ENCODE measurements at places on chromosomes 6 and 20. TPM values are rescaled to one million over a fixed set of nuclear protein-coding genes. Genes with fewer than 3 reads are reported as not detected.

The SLCO4A1 gene
- not detected for polyA plus RNA-seq

The SPATA25 gene
- not detected for polyA plus RNA-seq

The MACROD2 gene
- not detected for polyA plus RNA-seq

DNA sequence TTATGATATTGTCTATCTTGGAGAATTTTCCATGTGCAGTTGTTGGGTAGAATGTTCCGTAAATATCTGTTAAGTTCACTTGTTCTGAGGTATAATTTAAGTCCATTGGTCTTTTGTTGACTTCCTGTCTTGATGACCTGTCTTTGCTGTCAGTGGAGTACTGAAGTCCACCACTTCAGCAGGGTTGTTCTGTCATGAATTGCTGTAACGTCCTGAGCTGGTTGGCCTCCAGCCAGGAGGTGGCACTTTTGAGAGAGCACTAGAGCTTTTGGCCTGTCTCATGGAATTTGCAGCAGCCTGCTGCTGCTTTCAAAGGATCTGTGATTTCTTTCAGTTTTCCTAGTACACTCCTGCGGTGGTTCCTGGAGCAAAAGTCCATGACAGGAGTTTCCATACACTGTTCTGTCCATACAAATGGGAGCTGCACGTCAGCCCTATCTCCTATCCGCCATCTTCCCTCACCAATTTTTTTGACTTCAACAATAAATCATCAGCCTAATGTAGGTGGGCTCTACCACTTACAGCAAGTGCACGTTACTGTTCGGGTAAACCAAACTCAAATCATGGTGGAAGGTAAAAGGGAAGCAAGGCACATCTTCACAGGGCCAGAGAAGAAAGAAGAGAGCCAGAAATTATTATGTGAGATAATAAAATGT lies 46.9 kb upstream of the TRERF1 start:
- DNase-seq: no peak
- no peak overlapping the region for H3K27ac ChIP-seq
- H3K4me1 ChIP-seq: no peaks in the 10 kb centered on the region
- H3K4me3 ChIP-seq: no peak overlapping the region

DNA sequence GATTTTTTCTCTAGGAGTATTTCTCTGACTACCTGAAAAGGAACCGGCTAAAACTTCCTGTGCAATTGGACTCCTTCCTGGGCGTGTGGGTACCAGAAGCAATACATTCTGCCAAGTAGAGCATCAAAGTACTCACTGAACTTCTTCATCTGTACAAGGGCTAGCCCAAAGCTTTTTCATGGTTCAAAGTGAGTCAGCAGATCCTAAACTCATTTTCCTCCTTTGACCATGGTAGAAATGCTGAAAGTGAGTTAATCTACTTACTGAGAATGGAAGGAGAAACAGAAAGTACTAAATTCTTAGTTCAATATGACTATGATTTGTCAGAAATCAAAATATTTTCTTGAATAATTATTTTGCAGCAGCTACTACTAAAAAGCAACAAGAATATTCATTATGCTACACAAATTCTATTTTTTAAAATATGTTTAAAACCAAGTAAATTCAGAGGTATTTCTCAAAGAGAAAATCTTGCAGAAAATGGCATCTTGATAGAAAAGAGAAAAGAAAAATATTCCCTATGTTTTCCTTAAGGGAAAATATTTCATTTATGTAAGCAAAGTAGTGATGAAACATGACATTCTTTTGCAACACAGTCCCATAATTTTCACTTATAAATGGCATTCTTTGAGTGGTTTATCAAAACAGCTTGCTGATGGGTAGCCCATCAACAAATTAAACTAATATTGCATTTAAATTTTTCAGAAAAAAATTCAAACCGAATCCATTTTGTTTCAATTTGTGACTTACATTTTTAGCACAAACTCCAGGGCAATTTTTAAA lies 3.7 kb upstream of the BEND6 start:
- DNase-seq: no peak
- no peaks in the 10 kb centered on the region for H3K36me3 ChIP-seq
- no peak overlapping the region for H3K4me3 ChIP-seq
- peaks cover 19% of the 10 kb centered on the region for H3K4me1 ChIP-seq
- no peak overlapping the region for H3K27ac ChIP-seq

DNA sequence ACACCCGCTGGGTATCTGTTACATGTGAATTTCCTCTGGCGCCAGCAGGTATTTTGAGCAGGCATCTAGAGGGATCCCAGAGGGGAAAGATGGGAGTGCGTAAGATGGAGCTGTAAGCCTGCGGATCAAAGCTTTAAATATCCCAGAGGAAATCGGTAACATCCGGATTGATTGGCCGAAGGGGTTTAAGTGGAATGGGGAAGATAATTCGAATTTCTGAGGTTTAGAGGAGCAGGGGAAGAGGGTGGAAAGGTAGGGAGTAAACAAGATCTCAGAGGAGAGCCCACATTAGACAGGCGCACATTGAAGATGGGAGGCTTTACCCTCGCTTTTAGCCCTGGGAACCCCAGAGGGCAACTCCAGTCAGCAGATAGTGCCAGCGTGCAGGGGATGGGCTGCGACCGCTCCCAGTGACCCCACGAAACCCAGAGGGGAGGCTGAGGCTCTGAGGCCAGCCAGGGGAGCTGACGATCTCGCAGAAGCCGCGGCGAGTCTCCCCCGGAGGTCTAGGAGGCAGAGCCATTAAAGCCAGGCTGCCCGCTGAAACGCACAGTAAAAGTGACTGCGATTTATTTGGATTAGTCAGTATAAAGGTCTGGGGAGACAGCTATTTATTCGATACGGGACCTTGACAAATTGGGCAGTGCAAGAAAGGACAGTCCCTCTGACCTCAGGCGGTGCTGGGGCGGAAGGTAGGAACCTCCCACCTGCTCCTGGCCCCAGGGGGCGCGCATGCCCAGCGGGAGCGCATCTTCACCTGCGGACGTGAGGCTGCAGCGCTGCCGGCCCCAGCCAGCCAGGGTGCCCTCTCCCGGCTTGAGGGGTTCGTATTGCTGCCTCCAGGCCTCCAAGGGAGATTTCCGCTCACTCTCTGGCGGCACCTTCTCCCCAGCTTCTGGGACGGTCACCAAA lies 34.3 kb upstream of the TCF21 start:
- no peak overlapping the region for H3K27ac ChIP-seq
- H3K4me3 ChIP-seq: no peak overlapping the region
- DNase-seq: no peak
- H3K27me3 ChIP-seq: peaks cover 25% of the 10 kb centered on the region

DNA sequence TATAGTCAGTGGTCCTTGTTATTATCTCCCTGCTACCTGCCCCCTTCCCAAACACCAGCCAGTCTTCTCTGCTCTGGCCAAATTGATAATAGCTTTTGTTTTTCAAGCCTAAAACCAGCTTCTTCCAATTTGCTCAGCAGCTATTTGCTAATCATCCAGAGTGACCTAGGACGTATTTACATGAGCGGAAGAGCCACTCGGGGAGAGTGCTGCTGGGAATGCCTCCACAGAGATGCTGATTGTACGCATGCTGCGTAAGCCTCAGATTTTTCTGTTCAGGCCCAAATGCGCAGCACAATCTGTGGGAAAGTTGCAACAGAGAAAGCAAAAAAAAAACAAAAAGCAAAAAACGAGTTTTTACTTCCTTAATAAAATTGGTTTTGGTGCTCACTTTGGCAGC lies 24.4 kb upstream of the ID1 start:
- no peak overlapping the region for H3K27ac ChIP-seq
- no peak overlapping the region for H3K4me3 ChIP-seq
- no peaks in the 10 kb centered on the region for H3K4me1 ChIP-seq
- no peak for DNase-seq

The CTAGE9 gene
- polyA plus RNA-seq: not detected

The CBLN4 gene
- polyA plus RNA-seq: not detected

The PIM1 gene
- 334 TPM for polyA plus RNA-seq

GRCh38 chr6:45928721-45929305 lies 86.8 kb downstream of the CLIC5 start:
- H3K36me3 ChIP-seq: no peaks in the 10 kb centered on the region
- no peaks in the 10 kb centered on the region for H3K27me3 ChIP-seq
- H3K4me3 ChIP-seq: no peak overlapping the region

- H3K36me3 ChIP-seq: no peaks in the 10 kb centered on the region
- no peaks in the 10 kb centered on the region for H3K27me3 ChIP-seq
- H3K4me3 ChIP-seq: no peak overlapping the region
- no peaks in the 10 kb centered on the region for H3K4me1 ChIP-seq
- no peak for DNase-seq
These were observed 260.1 kb upstream of the ARID1B start for GRCh38 chr6:156517088-156517487.

- no peaks in the 10 kb centered on the region for H3K36me3 ChIP-seq
- no peak within 1 kb of the TSS for H3K27ac ChIP-seq
- H3K27me3 ChIP-seq: no peaks in the 10 kb centered on the region
These were observed at the start of gene TAAR1 for GRCh38 chr6:132659082-132659481. Gene TAAR1, minus strand, starts transcription at chr6:132659182. Its CDS starts 13,179 bp downstream, at chr6:132646003.

- no peak overlapping the region for H3K4me3 ChIP-seq
- no peaks in the 10 kb centered on the region for H3K36me3 ChIP-seq
- no peaks in the 10 kb centered on the region for H3K4me1 ChIP-seq
- DNase-seq: no peak
- no peak overlapping the region for H3K27ac ChIP-seq
These were observed 32.7 kb downstream of the WDR27 start for GRCh38 chr6:169669147-169669546.

DNA sequence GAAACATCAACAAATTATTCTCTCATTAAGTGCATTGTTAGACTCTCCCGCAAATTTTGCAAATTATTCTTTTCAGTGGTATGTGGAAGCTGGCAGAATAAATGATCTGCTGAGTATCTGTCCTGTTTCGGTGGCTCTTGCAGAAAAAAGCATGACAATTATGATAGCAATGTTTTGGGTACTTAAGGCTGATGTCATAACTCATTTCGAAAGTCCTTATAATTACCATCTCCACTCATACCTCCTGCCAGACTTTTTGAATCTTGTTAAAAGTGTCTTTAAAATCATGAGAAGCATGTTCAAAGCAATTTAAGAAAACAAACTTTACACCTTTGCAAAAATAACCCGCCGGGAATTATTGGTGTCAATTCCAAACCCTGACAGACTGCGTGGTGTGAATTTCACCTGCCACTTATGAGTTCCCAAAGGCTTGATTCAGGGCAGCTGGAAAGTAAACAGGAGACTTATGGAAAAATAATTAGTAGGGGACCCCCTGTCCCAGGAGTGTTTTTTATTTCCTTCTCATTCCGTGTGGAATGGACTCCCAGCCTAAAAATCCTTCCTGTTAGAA lies 87.6 kb upstream of the E2F3 start:
- H3K36me3 ChIP-seq: no peaks in the 10 kb centered on the region
- H3K27ac ChIP-seq: no peak overlapping the region
- H3K4me1 ChIP-seq: no peaks in the 10 kb centered on the region
- DNase-seq: no peak

The VGLL2 gene
- polyA plus RNA-seq: not detected

DNA sequence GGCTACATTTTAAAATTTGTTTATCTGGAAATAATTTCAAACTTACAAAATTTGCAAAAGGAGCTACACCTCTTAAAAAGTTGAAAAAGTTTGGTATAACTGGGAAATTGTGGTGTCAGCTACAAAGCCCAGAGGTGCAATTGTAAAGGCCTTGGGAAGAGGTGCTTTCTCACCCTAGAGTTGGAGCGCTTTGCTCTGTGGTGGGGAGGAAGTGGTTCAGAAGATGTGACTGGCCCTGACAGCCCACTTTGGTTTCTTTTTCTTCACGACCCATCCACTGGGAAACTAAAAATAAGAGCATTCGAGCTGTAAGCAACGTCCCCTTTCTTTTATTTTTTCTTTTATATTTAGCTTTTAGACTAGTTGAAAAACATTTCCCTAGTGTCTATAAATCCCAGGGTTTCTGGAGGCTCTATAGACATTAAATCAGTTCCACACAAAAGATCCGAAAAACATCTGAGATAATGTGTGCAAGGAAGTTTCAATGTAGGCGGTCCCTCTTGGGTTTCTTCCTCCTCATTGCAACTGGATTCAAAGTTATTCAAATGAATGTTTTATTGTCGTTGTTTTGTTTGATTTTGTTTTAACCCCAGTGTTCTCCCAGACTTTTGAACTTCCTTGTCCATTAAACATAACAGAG lies 397.8 kb downstream of the KIF16B start:
- no peaks in the 10 kb centered on the region for H3K4me1 ChIP-seq
- DNase-seq: no peak
- H3K27ac ChIP-seq: no peak overlapping the region
- no peak overlapping the region for H3K4me3 ChIP-seq
- H3K27me3 ChIP-seq: no peaks in the 10 kb centered on the region

GRCh38 chr20:45445805-45446562 lies 23.6 kb upstream of the WFDC2 start:
- no peak overlapping the region for H3K27ac ChIP-seq
- peaks cover 15% of the 10 kb centered on the region for H3K4me1 ChIP-seq
- H3K27me3 ChIP-seq: no peaks in the 10 kb centered on the region
- no peak overlapping the region for H3K4me3 ChIP-seq
- DNase-seq: no peak

- no peaks in the 10 kb centered on the region for H3K4me1 ChIP-seq
- no peak overlapping the region for H3K4me3 ChIP-seq
- H3K27me3 ChIP-seq: peaks cover 5% of the 10 kb centered on the region
- no peak overlapping the region for H3K27ac ChIP-seq
- DNase-seq: no peak
These were observed 2.7 kb upstream of the SPO11 start for GRCh38 chr20:57326667-57327455.

GRCh38 chr20:31858760-31859083 lies 11.6 kb downstream of the DUSP15 start:
- no peak for DNase-seq
- peaks cover 12% of the 10 kb centered on the region for H3K4me1 ChIP-seq
- H3K4me3 ChIP-seq: no peak overlapping the region
- H3K27me3 ChIP-seq: peaks cover 29% of the 10 kb centered on the region

GRCh38 chr6:34248198-34248726 lies 544 bp downstream of the SMIM29 start:
- H3K4me3 ChIP-seq: peak overlapping the region; percentile 80
- H3K27me3 ChIP-seq: no peaks in the 10 kb centered on the region

GRCh38 chr20:3158968-3159431 lies 665 bp downstream of the FASTKD5 start:
- no peaks in the 10 kb centered on the region for H3K36me3 ChIP-seq
- H3K4me3 ChIP-seq: peak overlapping the region; percentile 72
- no peak for DNase-seq
- H3K4me1 ChIP-seq: peaks cover 47% of the 10 kb centered on the region
- peak overlapping the region; percentile 91 for H3K27ac ChIP-seq

GRCh38 chr6:31898383-31899011 lies 999 bp upstream of the EHMT2 start:
- H3K4me1 ChIP-seq: peaks cover 42% of the 10 kb centered on the region
- no peaks in the 10 kb centered on the region for H3K27me3 ChIP-seq
- peak overlapping the region; percentile 92 for H3K4me3 ChIP-seq
- H3K36me3 ChIP-seq: peaks cover 9% of the 10 kb centered on the region
- peak overlapping the region; percentile 88 for H3K27ac ChIP-seq
- DNase-seq: peak; percentile 66

GRCh38 chr20:33560026-33560425 lies 70.1 kb downstream of the CBFA2T2 start:
- H3K27me3 ChIP-seq: no peaks in the 10 kb centered on the region
- H3K4me3 ChIP-seq: no peak overlapping the region
- no peaks in the 10 kb centered on the region for H3K36me3 ChIP-seq
- peaks cover 11% of the 10 kb centered on the region for H3K4me1 ChIP-seq
- H3K27ac ChIP-seq: no peak overlapping the region

- H3K27me3 ChIP-seq: no peaks in the 10 kb centered on the region
- H3K27ac ChIP-seq: no peak overlapping the region
- DNase-seq: no peak
These were observed 78.8 kb downstream of the VEGFA start for GRCh38 chr6:43848671-43849391.

The HEY2 gene
- polyA plus RNA-seq: 0.20 TPM
